ENCODE measurements at places on chromosomes 12 and 14. TPM values are rescaled to one million over a fixed set of nuclear protein-coding genes. Genes with fewer than 3 reads are reported as not detected.

Gene PAPLN
- 0.64 TPM for total RNA-seq

DNA sequence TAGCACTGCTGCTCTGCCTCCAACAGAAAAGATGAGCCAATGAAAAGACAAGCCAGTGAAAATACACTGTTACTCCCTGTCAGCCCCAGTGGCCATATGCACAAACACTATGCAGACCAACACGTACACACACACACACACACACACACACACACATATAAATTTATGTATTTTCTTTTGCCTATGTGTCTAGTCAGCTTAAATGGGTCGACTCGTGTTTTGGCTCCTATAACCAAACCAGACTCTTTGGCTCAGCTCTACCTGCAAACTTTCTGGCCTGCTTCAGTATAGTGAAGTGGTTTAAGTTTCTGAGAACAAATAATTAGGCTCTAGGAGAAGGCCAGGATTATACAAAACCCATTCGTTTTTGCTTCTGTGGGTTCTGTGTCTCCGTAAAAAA, 30.3 kb upstream of the PMCH start:
- no peak for ATAC-seq

GRCh38 chr14:99282261-99283050, 10.5 kb upstream of the BCL11B start:
- ATAC-seq: no peak

- no peak for ATAC-seq
Measured at GRCh38 chr12:107330831-107331431, 237.6 kb upstream of the CRY1 start.

Gene GPRC5A
- total RNA-seq: 5.5 TPM

- no peak for ATAC-seq
Measured at GRCh38 chr12:5913387-5913786, 31.7 kb downstream of the ANO2 start.

Gene SOS2
- total RNA-seq: 31.0 TPM

GRCh38 chr14:90674716-90675115, 141.5 kb downstream of the TTC7B start:
- ATAC-seq: no peak

Gene NGB
- total RNA-seq: 0.41 TPM

DNA sequence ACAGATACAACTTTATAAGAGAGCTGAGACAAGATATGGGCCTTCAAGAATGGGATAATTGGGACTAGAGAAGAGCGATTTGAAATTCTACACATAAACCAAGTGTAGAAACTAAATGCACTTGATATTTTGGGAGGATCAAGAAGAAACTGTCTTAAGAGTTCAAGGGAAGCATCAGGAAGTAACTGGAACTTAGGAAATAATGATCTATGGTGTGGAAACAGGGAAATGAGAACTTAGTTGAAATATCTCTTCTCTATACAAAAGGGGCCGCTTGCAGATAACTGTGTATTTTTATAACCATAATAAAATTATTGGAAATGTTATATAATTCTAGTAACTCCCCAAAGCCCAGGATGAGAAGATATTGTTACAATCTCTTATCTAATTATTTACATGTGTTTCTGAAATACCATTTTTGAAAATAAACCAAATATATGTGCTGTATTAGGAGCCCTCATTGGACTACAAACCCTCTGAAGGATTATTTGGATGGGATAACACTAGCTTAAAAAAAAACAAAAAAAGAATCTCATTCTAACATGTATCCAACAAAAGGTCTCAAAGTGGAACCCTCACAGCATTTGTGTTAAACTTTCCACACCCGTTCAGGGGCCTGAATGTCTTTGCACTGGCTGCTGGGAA, 84.7 kb upstream of the FLRT2 start:
- ATAC-seq: no peak

Gene IPO8
- total RNA-seq: 52.2 TPM

GRCh38 chr12:50932787-50933280, 19.5 kb upstream of the HIGD1C start:
- ATAC-seq: no peak

DNA sequence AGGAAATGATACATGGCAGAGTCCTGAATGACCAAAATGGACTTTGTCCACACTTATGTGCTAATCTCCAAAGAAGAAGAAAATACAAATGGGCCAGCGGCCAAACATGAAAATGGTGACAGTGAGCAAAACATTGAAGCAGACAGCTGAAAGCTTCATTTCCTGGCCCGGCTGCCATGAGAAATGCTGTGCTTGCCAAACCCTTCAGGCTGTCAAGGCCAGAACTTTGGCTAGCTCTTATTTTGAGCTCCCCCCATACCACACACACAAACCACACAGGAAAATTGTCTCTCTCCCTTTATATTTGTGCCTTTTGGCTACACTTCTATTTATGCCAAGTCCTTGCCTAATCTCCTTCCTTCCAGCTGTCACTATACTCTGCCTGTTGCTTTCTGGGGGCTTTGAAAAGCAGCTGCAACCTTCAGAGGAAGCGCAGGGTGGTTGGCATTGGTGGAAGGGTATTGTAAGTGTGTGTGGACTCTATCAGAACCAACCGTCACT, 323.8 kb downstream of the RAD51B start:
- ATAC-seq: no peak

Gene TMEM132C
- 7.8 TPM for total RNA-seq

GRCh38 chr12:92786045-92786444, 83.3 kb downstream of the PLEKHG7 start:
- ATAC-seq: no peak

All from motor neuron (in vitro differentiated cells).